ENCODE measurements at places on chromosomes 3 and 15.

GRCh38 chr15:91298101-91298500 is 198.0 kb downstream of the SV2B start:
- no peak for DNase-seq

DNA sequence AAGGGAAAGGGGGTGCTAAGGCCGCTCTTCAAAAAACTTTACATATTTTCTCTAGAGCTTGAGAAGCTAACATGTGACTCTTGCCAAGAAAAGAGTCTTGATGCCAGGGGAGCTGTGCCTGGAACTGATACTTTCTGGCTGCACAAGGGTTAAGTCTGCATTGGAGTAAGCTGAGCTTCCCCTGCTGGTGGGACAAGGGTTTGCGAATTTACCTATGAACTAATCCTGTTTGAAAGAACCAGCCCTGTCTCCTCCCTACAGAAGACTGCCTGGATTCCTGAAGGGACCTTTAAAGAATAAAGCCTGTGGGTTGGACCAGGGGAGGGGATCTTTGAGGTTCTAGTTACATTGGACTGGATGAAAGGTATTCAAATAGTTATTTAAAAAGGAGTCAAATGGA is 58.3 kb upstream of the EPHA3 start:
- no peak for DNase-seq

DNA sequence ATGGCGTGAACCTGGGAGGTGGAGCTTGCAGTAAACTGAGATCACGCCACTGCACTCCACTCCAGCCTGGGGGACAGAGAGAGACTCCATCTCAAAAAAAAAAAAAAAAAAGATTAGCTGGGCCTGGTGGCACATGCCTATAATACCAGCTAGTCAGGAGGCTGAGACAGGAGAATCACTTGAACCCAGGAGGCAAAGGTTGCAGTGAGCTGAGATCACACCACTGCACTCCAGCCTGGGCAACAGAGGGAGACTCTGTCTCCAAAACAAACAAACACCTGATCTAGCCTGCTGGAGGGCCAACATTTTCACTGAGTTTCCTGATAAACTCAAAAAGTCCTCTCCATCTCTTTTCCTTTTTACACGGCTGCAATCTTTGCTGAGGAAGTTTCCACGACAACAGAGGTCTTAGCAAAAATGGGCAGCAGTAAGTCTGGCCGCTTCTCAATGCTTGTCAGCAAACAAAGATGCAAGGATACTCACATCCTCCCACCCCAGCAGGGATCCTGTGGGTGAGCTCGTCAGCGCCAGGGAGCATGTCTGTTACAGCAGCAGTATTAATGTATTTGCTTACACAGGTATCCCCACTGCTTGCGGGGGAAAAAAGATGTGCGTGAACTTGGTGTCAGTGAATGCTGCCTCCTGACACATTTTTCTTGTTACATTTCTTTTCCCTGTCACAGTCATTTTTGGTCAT is 21.0 kb upstream of the CCDC174 start:
- no peak for DNase-seq

- no peak for DNase-seq
Observed at GRCh38 chr15:81749716-81750375, 296.0 kb downstream of the MEX3B start.

DNA sequence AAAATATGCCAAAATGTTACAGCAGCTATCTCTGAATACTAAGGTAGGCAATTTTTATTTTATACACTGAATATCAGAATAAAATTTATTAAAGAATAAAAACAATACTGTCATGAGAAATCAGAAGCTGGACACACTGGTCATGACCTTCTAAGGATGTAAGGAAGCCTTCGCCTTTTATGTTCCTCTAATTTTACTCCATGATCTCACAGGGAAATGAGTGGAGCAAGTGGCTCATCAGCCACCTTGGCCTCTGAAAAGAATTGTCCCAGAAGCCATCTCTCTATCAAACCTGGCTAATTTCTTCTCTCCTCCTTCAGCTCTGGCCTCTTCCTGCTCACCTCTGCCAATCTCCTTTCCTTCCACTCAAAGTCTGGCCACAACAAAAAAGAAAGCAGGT is 48.6 kb downstream of the THRB start:
- no peak for DNase-seq

- no peak for DNase-seq
Observed at GRCh38 chr3:115834068-115834467, 210.8 kb downstream of the GAP43 start.

DNA sequence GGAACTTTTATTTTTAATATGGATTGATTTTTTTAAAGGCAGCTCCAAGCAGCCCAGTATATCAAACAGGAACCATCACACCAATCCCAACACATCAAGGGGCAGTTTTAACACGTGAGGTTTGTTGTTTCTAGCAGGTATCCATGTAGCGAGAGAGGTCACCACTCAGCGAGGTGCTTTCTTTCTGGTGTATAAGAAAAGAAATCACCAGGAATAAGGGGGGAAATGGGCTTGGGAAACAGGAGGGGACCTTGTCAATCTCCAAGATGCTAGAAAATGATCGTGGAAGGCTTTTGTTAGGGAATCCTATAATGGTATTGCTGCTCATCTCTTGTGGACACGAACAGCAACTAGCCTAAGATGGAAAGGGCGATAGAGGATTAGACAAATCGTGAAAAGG is 402.9 kb upstream of the ATP11B start:
- no peak for DNase-seq

- no peak for DNase-seq
Observed at GRCh38 chr15:78035861-78036476, 41.5 kb downstream of the TBC1D2B start.

DNA sequence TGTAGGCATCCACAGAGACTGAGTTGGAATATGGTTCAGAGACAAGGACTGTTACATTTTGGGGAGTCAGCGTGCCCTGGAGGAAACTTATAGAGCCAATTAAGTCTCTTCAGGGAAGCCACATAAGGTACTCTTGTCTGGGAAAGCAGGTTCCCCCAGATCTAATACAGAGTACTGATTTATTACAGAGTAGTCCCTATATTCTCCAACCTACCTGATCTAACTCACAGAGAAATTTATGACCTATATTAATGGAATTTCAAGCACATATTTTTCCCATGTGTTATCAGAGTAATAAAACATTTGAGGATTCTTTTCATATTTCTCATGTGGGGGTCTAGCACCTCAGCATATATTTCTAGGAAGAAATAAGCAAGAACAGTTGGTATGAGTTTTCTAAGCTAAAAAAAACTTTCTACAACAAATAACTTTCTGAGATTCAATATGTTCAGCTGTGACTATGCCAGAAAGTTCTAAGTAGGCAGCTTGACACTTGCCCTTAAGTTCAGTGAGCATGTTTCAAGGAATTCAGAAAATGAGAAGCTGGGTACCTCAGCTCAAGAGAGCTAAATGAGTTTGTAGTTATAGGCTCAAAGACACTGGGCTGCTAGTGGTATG is 75.3 kb upstream of the COL8A1 start:
- DNase-seq: no peak

- no peak for DNase-seq
Observed at GRCh38 chr15:39888243-39888642, 31.8 kb downstream of the GPR176 start.

- no peak for DNase-seq
Observed at GRCh38 chr3:153856932-153857331, 264.3 kb upstream of the ARHGEF26 start.

DNA sequence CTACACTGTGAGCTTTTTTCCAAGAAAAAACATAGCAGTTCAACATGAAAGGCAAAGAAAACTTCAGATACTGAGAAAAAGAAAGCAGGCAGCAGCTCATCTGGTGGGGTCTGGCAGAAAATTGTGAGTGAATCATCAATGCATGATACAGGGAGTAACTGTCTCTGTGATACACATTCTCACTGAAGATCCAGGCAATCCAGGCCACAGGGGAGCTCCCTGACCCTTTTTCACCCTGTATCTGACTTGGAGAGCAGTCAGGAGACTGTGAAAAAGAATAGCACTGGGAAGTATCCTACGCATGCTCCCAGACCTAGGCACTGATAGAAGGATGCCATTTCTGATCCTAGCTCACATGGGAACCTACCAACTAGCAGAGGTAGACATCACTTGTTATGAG is 269.8 kb downstream of the MBNL1 start:
- no peak for DNase-seq

GRCh38 chr15:98455904-98456303 is 192.4 kb upstream of the IGF1R start:
- DNase-seq: no peak

DNA sequence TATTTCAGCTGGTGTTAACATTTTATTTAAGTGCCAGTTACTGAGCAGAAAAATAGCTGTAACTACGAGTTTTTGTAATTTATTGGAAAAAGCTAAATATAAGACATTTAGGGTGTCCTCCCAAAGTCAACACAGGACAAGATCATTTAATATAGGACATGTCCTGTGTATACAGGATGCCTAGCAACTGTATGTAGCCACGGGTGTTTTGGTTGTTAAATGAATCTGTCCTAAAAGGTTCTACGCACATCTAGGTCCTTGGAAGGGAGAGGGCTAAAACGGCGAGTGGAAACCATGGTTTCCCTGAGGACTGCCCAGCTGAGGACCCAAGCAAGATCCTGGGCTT is 565 bp upstream of the ZNF621 start:
- DNase-seq: no peak

- no peak for DNase-seq
Observed at GRCh38 chr3:122298239-122298638, 26.8 kb upstream of the CSTA start.

DNA sequence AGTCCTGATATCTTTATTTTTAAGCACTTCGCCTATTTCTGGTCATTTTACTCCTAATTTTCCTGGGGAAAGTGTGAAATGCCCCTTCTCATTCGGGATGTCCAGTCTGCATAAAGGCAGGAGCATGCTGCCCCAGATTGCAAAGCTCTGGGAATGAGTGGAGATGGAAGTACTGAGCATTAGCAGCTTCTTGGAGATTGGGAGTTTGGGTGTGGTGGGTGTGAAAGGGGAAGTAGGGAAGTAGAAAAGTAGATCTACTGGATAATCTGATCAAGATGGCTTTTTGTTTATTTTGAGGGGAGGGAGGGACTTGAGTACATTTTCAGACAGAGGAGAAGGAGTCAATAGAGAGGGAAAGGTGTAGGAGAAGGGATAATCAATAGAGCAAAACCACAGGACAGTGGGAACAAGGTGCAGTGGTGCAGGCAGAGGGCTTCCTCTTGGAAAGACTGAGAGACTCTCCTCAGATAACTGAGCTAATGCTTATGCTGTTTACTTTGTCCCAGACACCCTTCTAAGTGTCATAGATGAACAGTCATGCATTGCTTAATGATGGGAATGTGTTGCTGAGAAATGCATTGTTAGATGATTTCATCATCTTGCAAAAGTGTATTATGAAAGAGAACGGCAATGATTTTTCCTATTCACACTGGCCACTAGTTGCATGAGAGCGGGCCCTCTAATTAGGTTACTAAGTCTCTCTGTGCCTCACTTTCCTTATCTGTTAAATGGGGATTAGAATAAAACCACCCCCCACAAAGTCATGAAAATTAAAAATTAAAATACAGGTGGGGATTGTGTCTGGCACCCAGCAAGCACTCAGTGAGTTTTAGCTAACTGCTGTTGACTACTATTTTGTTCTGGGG is 45.5 kb downstream of the PHLDB2 start:
- DNase-seq: no peak

DNA sequence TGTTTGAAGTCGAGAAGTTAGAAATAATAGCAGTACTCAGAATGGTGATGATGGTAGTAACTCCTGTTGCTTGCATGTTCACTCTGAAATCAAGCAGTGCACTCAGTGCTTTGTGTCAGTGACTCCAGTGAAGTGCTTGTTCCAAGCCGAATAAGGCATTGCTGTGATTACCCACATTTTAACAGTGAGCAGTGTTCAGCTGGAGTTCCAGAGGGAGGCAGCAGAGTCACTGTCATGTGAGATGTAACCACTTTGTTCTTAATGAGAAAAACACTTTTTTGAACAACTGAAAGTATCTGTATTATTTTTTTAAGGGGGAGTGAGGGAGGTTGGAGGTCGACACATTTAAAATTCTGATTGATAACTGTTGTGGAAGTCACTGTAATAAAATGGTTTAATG is 3.7 kb downstream of the MDFIC2 start:
- DNase-seq: no peak

DNA sequence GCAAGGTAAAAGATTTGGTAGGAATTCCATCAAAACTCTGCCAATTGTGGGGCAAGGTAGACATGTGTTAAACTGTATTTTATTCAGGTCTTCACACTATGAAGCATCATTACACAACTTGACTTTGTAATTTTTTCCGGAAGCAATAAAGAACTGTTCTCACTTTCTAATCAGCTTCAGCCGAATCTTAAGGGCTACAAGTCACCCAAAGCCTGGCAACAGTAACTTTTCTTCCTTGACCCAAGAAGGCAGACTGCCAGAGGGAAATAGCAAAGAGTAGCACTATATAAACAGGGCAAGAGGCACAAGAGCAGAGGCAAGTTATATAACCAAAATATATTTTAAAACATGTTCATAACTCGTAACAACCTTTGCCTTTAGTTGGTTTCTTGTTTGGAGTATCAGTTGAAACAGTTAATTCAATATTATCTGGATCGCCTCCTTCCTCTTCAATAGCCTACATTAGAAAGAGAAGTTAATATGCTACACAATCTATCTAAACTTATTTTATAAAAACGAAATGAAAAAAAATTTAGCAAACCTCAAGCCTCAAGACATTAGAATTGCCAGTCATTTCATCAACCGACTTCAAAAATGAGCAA is 1.4 kb downstream of the SLTM start:
- DNase-seq: no peak

GRCh38 chr3:150763841-150764483 is 993 bp upstream of the SIAH2 start:
- DNase-seq: no peak

DNA sequence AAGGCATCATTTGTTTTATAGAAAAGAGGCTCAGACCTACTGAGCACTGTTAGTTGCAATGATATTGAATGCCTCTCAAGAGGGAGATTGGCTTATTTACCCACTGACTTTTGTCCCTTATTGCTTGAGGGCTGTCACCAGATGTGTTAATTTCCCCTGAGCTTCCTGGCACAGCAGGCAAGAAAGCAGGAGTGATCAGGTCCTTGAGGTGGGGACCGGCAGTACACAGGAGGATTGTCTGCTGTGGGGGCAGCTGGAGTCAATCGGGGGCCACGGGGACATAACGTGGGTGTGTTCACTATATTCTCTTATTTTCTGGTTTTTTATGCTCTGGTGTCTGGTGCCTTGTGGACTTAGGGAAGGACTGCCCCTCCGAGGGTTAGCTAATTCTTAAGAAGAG is 44.6 kb downstream of the GASK1A start:
- DNase-seq: no peak

- DNase-seq: no peak
Observed at GRCh38 chr15:62997441-62997840, 45.1 kb upstream of the TPM1 start.

DNA sequence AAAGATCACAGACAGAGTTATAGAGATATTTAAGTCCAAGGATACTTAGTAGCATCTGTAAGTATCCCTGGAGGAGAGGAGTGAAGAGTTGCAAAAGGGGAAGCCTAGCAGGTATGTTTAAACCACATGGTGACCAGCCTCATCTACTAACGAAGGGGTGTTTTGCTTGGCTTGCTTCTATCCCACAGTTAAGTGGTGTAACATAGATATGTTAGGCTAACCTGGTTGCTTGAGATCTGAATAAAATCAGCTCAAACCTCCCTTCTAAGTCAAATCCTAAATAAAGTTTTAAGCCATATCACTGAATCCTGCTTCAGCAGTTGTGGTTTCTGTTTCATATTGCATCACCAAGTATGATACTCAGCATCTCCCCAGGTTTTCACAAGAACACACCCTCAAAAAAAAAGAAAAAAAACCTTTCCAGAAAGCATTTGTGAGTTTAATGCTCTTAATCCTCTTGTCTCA is 880.2 kb downstream of the ROBO1 start:
- no peak for DNase-seq

Measured in stimulated activated CD8-positive, alpha-beta memory T cell treated with anti-CD3 and anti-CD28 coated beads, Interleukin-15, amount 100 ng/mL, for 4 hours (primary cell).